PC-3 (cell line): ENCODE measurements at places on chromosomes 5 and 9. TPM values are rescaled to one million over a fixed set of nuclear protein-coding genes. Genes with fewer than 3 reads are reported as not detected.

- no peak for DNase-seq
Measured at GRCh38 chr5:100802208-100802607, 100.9 kb downstream of the ST8SIA4 start.

DNA sequence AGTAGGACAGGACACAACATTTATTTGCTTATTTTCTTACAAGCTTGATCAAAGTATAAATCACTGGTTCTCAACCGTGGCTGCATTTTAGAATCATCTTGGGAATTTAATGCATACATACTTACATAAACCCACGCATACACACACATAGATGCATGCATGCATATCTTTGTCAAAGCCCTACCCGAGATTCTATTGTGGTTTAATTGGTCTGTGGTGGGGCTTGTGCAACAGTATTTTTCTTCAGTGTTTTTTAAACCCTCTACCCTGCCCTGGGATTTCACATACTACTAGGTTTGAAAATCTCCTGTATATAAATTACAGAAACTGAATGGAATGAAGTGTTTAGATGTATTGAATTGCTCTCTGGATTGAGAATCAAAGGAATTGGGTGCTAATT, 1166.2 kb downstream of the MAT2B start:
- DNase-seq: no peak

- no peak for DNase-seq
Measured at GRCh38 chr9:21679432-21679831, 123.0 kb upstream of the MTAP start.

The KIAA1191 gene
- 69.5 and 81.1 TPM in 2 replicates for total RNA-seq

DNA sequence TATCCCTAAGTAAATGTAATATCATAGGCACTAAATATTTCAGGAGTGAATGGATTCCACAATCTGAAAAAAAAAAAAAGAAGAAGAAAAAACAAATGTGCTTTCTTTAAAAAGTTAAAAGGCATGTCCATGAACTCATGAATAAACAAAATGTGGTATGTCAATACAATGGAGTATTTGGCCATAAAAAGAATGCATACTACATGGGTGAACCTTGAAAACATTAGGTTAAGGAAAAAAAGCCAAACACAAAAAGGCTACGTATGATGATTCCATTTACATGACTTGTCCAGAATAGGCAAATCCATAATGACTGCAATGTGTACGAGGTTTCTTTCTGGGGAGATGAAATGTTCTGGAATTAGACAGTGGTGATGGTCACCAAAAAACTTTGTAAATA, 45.3 kb downstream of the FNIP1 start:
- no peak for DNase-seq
